ENCODE measurements at places on chromosomes 6 and 20. TPM values are rescaled to one million over a fixed set of nuclear protein-coding genes. Genes with fewer than 3 reads are reported as not detected.

DNA sequence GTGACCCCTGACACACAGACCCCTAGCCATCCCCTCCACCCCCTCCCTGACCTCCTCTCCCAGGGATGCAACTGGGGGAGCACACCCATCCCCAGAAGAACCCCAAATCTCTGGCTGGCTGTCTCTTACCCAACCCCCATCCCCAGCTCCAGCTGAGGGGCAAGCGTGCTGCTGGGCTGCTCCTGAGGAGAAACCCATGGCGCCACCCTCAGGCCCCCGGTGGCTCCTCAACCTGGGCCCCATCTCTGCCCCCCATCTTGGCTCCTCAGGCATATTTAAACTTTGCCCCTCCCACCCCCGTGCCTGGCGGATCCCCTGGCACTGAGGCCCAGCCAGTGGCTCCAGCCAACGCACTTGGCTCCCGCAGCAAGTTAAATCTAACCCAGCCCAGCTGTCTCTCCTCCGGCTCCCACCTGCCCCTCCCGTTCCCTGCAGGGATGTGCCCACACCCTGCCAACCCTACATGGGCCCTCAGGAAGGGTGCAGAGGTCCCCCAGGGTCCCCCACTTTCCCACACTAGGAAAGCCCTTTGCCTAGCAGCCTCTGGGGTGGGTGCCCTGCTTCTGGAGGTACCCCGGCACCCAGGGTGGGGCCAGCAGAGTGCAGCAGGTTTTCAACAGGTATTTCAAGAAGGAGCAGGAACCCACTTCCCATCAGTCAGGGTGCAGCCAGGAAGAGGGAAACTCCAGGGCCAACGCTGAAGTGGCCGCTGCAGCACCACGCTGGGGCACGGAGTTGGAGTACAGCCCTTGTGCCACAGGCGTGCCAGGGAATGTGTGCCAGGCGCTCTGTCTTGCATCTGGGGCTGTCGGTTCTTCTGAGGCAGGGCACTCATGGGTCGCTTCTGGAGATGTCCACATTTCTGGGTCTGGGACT, 5.3 kb upstream of the OSBPL2 start:
- no peak for DNase-seq

DNA sequence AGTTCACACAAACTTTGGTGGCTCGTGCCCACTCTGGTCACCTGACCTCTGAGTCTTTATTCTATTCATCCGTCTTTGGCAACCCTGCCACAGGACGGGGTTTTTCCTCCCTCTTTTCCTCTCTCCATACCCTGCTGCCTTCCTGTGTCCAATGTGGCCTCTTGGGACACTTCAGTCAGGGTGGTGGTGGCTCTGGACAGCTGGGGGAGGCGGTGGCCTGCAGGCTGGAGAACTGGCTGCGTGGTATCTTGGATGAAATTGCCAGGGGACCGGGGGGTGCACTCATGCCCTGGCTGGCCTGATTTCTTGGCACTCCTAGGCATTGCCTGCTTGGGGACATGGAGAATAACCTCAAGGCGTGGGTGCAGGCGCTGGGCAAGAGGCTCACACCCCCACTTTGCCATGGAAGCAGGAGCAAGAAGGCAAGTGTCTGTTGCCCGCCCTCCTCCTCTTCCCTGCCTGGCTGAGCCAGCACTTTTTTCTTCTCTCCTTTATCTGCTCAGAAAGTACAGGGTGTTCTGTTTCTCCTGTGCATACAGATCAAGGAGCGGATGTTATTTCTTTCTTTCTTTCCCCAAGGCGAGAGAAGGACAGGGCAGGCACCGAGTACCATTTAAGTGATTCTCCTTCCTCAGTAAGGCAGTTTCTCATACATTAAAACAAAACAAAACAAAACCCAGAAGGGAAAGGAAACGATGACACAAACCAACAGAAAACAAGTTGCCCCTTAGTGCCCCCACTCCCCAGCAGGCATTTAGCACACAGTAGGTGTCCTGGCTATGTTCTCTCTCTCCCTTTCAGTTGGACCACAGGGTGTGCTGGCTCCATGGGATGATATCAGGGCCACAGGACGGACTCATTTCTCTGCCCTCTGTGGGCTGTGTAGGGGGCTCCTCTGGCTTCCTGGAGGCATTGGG, 155.5 kb upstream of the RNF24 start:
- DNase-seq: no peak

- DNase-seq: no peak
Measured at GRCh38 chr6:155419161-155419560, 36.5 kb downstream of the NOX3 start.

DNA sequence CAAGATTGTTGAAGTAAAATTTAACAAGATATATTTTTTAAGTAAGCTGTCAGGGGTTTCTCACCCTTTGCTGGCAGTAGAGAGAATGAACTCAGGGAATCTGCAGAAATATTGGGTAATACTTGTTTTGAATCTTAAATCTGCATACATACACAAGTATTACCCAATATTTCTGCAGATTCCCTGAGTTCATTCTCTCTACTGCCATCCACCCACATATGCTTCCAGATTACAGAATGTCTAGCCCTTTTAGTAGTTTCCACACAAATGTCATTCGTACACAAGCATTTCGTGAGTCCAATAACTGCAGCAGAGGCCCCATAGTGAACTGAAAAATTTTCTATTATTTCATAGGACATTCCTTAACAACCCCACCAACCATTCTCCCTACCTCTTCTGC, 69.6 kb upstream of the TNFRSF21 start:
- no peak for DNase-seq

GRCh38 chr6:151630991-151631655, 137.3 kb downstream of the CCDC170 start:
- no peak for DNase-seq

GRCh38 chr6:44025226-44025625, 102.0 kb downstream of the MRPL14 start:
- DNase-seq: no peak

DNA sequence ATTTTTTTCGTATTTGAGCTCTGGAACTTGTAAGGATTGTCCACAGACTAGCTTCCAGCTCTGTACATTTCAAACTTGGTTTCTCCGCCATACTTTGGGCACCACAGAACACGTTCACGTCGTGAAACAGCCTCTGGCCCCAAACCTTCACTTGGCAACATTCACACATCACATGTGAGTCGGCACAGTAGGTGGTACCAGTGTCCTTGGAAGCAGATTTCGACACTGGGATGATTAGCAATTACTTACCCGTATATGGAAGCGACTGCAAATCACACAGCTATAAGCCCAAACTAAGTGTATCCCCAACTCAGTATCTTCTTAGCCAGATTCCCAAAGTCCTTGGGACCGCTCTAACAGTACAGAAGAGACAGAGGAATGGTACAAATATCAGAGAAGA, 60.2 kb downstream of the MAFB start:
- DNase-seq: no peak

GRCh38 chr6:20790032-20790791, 256.0 kb downstream of the CDKAL1 start:
- DNase-seq: no peak

DNA sequence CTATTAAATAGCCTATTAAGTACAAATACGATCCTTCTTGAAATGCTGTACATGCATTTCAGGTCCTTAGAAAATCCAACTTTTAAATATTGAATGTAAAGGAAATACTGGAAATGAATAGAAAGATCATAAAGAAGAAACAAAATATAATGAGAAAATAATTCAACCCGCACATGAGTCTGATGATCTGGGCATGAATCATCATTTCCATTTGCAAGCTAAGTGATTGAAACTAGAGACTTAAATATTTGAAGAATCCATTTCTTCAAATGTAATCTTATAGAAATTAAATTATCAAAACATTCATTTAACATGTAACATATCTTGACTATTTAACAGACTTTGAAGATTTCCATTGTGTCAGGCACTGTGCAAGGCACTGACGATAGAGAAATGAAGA, 977.0 kb downstream of the TFAP2A start:
- DNase-seq: no peak

DNA sequence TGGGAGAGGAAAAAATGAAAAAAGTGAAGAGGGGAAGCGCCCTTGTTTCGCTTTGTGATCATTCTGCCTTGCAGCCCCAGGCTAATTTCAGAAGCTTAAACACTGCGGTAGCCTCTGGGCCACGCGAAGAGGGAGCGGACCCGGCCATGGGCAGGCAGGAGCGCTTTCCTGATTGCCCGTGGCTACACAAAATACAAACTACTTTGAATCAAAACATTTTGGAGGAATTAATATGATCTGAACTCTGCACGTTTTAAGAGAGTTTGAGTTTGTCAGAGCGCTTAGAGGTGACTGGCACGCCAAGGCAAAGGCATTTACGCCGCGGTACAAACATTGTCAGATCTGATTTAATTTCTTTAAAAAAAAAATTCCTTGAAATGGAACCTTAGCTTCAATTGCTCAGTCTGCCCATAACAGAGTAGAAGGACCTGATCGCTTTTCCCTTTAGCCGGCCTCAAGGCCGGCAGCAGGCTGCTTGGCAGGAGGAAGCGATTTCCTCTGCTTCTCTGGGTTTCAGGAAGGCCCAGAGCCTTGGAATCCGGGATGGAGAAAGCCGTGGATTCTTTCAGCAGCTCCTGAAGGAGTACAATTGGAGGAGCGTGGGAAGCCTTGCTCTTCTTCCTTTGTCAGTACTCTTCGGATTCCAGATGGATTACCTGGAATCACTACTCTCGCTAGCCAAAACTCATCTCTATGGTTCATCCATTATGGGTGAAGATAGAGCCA, 9.7 kb downstream of the TFAP2D start:
- no peak for DNase-seq

- no peak for DNase-seq
Measured at GRCh38 chr20:3635346-3635745, 27.9 kb downstream of the GFRA4 start.

DNA sequence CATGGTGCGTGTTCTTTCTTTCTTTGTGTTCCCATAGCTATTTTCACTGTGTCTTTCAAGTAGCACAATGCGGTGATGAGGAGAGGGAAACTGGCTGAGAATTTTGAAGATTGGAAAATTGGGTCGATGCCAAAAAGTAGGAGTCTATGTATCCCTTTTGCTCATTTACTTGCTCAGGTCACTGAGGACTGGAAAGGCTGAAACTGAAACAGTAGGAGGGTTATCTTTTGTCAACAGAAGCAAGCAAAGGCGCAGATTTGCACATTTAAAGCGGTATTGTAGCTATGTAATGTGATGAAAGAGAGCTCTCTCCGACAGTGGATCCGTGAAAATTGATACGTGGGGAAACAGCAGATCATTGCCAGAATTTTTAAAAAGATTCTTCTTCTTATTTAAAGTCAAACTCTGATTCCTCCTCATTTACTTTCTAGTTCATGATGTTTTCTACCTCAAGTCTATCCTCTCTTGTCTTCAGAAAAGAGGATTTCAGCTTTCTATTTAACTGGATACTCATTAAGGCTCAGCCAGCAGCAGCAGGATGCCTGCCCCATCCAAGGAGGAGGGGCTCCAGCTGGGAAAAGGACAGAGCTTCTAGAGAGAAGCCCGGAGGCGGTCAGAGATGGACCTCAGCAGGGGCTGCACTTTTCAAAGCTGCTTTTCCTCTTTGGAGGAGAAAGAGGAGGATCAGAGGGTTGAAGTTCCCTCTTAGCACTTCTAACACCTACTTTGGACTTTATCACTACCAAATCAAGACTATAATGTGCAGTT, 15.9 kb upstream of the FYN start:
- DNase-seq: no peak

The OSER1 gene
- 28.5 TPM for polyA plus RNA-seq

DNA sequence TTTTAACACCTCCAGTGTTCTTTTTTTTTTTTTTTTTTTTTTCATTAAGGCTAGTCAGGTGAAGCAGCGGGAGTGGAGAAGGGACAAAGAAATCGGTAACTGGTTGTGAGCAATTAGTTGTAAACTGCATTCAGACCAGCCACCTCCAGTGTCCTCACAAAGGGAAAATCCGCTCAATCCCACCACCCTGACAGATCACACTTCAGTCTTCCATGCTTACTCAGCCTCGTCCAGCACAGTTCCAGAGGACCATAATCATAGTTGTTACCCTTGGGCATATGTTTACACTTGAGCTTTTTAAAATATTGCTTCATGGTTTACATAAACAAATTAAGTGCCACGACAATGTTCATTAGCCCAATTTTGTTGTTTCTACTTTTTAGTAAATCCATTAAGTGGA, 10.2 kb downstream of the DYNLRB1 start:
- no peak for DNase-seq

DNA sequence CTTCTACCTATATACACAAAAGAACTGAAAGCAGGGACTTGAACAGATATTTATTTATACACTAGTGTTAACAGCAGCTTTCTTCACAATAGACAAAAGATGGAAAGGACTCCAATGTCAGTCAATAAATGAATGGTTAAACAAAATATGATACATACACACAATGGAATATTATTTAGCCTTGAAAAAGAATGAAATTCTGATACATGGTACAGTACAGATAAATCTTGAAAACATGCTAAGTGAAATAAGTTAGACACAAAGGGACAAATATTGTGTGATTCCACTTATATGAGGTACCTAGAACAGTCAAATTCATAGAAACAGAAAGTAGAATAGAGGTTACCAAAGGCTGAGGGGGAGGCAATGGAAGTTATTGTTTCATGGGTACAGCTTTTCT, 79.8 kb upstream of the ADTRP start:
- DNase-seq: no peak

- no peak for DNase-seq
Measured at GRCh38 chr6:168017629-168018028, 20.2 kb downstream of the KIF25 start.

- DNase-seq: no peak
Measured at GRCh38 chr6:145758113-145758512, 22.8 kb upstream of the EPM2A start.

The ENTPD6 gene
- polyA plus RNA-seq: 33.0 TPM

The NTSR1 gene
- 0.60 TPM for polyA plus RNA-seq

The TMEM170B gene
- polyA plus RNA-seq: 1.0 TPM

DNA sequence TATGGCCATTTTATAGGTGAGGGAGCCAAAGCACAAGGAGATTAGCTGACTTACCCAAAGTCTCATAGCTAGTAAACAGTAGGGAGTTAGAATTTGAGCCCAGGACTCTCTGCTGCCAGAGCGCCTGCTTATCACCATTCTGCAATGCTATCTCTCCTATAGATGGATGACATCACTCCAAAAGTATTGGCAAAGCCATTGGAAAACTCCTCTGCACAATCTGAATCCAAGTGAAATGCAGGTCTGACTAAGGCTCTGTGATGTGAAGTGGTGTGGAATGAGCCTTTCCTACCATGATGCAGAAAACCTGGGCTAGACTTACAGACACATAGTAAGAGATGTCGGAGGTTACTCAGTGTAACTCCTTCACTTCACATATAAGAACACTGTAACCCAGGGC, 106.3 kb downstream of the GRM1 start:
- no peak for DNase-seq

The GLP1R gene
- polyA plus RNA-seq: not detected

- peak; percentile 96 for DNase-seq
Measured at GRCh38 chr20:62352402-62353288, 14.5 kb downstream of the LAMA5 start.

The CLPSL2 gene
- not detected for polyA plus RNA-seq

The PTGIS gene
- polyA plus RNA-seq: 5.8 TPM

The EYA2 gene
- polyA plus RNA-seq: 6.1 TPM

The C6orf141 gene
- polyA plus RNA-seq: 3.4 TPM

The RIPOR2 gene
- polyA plus RNA-seq: 1.8 TPM

All from sigmoid colon (tissue), 7 donors.